GM12865 (cell line): ENCODE measurements at places on chromosomes 4 and X.

DNA sequence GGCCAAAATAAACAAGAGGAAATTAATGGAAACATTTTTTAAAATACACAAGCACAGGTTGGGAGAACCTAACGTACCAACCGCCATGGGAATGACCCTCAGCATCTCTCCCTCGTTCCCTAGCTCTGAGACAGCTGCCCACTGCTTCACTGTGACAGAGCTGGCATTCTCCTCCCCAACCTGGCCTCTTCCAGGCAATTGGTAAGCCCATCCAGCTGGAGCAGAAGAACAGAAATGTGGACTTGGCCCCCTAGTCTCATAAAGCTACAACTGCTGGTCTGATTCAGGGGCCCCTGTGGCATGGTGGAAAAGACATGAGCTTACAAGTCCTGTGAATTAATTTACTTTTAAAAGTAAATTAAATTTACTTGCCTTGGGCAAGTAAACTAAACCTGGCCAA, 245.1 kb downstream of the PTTG2 start:
- DNase-seq: no peak

DNA sequence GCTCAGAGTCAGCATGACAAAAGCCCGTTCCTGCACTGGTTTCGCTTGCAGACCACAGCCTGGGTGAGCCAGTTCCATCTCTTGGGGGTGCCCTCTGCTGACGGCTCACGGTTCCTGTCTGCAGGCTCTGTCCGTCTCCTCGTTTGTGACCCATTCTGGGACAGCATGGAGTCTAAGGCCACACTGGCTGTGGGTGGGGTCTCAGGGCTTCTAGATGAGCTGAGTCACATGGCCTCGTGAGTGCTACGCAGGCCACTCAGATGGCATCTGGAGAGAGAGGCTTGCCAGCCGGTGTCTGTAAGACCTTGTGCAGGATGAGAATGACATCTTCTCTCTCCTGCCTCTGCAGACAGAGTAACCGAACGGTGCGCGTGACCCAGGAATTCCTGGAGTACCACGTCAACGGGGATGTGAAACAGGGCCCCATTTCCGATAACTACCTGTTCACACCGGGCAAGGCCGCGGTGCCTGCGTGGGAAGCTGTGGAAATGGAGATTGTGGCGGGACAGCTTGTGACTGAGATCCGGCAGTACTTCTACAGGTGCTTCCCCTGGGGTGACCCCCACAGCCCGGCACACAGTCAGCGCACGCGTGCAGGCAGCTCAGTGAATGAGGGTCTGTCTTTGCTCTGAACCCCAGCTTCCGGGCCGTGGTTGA, 31.6 kb upstream of the MRFAP1 start:
- DNase-seq: no peak

DNA sequence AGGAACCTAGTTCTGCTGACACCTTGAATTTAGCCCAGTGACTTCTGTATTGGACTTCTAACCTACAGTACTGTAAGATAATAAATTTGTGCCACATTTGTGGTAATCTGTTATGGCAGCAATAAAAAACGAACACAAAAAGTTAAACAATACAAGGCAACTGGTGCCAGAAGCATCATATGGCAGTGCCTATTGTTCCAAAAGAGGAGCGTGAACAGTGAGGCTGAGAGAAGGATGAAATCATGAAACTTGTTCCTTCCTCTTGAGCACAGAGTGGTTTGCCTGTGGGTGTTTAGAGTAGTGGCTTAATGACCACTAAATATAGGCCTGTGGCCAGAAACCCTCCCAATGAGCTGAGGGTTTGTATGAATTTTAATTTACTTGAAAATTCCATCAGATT, 69.7 kb upstream of the PGRMC2 start:
- no peak for DNase-seq

GRCh38 chr4:20926529-20926928, 226.3 kb downstream of the PACRGL start:
- DNase-seq: no peak

GRCh38 chr4:161817914-161818313, 345.9 kb downstream of the FSTL5 start:
- no peak for DNase-seq

GRCh38 chr4:35500812-35501211, 743.5 kb downstream of the ARAP2 start:
- peak; percentile 6 for DNase-seq

- no peak for DNase-seq
These were observed 24.7 kb downstream of the IL3RA start for GRCh38 chrX:1361275-1361674.

DNA sequence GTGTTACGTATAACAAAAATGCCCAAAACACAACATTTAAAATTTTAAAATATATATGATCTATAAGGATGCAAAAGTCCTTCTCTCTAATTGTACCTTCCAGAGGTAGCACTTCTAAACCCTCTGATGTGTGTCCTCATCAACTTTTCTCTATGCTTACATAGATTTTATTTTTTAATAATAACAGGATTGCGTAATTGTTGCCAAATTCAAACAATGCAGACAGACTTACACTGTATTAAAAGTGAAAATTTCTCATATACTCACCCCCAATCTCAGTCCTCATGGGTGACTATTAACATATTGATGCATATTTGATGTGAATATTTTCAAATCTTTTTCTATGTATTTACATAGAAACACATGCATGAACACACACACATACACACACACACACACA, 144.0 kb downstream of the RBMX2 start:
- no peak for DNase-seq

DNA sequence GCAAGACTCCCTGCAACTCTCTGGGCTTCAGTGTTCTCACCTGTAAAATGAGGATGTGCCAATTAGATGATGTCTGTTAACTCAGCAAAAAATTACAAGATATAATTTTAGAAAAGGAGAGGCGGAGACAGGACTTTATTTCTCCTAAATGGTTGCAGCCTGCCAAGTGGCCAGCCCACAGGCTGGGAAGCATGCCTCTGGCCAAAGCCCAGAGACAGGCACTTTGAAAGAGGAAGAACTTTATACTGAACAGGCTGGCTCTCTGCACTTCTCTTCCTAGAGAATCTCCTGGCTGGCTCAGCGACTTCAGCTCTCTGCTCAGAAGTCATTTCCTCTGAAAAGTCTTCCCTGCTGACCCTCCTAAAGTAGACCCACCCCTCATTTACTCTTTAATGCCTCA, 3.7 kb downstream of the PRDM5 start:
- no peak for DNase-seq

- no peak for DNase-seq
These were observed 449.4 kb upstream of the HTR2C start for GRCh38 chrX:114134465-114134864.

- DNase-seq: no peak
These were observed 245.0 kb upstream of the GEMIN8 start for GRCh38 chrX:14274691-14275090.

- no peak for DNase-seq
These were observed 3.8 kb upstream of the NSG1 start for GRCh38 chr4:4383085-4383484.

DNA sequence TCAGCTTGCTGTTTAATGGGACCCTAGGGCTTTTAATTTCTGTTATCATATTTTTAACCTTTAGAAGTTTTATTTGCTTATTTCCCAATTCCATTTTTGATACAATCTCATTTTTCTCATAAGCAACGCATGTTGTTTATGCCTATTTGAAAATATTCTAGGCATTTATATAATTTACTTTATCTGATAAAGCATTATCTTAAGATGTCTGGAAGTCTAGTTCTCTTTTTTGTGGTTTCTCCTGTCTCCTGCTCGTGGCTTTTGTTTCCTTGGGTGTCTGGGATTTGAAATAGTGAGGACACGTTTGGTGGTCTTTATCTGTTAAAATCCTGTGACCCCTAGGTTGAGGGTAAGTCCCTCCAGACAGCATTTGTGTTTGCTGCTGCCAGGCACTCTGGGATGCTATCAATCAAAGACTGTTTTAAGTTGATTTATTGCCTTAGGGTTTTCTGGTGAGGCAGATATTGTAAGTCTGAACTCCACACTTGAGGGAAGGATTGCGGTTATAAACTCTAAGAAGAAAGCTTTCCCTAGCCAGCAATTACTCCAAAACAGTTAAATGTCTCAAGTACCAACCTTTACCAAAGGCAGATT, 208.0 kb downstream of the PRDM5 start:
- no peak for DNase-seq

DNA sequence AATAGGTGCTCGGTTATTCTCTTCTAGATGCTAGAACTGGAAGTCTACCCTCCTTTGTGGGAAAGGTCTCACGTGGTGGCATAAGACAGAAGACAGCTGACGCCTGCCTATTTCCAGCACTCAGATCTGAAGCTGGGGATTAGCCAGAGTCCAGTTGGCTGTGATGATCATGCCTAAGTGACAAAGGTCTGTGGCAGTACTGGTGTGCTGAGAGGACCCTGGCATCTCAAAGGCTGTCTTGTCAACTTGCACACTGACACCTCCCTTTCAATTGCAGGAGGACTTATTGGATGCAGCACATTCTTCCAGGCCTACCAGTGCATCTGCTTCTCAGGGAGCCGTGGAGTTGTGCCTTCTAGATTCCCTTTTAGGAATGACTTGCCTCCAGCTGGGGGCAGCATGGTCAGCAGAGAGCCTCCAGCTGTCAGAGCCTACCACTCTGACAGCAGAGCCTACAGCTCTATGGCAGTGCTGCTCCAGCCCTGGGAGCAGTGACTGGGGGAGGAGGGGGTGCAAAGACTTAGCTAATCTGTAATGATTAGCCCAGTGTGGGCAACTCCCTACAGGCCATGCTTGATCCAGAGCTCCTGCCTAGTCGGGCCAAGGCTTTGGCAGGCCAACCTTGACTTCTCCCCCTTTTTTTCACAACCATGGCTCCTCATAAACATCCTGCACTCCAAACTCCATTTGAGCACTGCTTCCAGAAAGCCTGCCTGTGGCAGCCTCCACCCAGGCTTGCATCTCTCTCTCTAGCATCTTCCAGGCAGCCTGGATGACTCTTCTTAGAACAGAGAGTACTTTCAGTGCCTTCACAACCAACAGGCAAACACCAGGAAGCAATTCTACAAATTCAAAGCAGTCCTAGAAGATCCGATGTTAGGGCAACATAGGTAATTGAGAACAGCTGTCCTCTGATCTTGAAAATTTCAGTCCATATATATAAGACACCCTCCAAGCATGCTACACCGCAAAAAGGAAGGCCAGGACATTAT, 13.8 kb upstream of the FGFBP2 start:
- no peak for DNase-seq

- DNase-seq: no peak
These were observed 2.5 kb upstream of the RS1 start for GRCh38 chrX:18674417-18674787.

DNA sequence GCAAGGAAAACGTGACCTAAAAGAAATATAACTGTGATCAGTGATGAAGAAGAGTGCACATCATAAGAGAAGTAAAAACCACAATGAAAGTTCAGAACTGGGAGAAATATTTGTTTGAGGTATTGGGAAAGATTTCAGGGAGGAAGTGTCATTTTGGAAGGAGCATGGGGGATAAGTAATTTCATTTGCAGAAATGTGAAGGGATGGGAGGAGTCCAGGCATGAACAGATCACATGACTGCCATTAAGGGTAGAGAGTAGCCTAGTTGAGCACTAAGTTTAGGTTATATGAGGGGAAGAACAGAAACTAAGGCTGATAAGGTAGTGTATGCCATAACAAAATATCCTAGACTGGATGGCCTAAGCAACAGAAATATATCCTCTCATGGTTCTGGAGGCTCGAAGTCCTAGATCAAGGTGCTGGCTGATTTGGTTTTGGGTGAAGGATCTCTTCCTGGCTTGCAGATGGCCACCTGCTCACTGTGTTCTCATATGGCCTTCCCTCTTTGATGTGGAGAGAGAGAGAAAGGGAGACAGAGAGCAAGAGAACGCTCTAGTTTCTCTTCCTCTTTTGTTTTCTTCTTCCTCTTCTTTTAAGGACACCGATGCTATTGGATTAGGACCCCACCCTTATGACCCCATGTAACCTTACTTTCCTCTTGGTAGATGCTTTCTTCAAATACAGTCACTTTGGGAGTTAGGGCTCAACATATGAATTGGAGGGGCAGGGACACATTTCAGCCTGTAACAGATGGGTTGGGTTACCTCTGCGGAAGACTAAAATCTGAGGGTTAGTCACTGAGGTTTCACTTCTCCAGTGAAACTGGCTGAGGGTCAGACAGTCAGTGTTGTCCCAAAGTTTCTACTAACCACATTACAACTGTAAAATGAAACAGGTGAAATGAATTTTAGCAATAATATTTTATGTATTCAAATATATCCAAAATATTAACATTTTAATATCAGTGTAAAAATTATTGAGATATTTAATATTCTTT, 77.9 kb downstream of the EGF start:
- peak; percentile 89 for DNase-seq

- DNase-seq: no peak
These were observed 132.6 kb downstream of the IL15 start for GRCh38 chr4:141768954-141769353.

GRCh38 chr4:109495514-109495913, 61.9 kb downstream of the SEC24B start:
- DNase-seq: no peak

GRCh38 chr4:78058591-78059523, 1.7 kb downstream of the FRAS1 start:
- no peak for DNase-seq

GRCh38 chr4:130574215-130574614, 1478.3 kb downstream of the C4orf33 start:
- no peak for DNase-seq

- no peak for DNase-seq
These were observed 526.2 kb upstream of the ATOH1 start for GRCh38 chr4:93302310-93302709.

- DNase-seq: no peak
These were observed 17.6 kb downstream of the G3BP2 start for GRCh38 chr4:75655562-75655961.

DNA sequence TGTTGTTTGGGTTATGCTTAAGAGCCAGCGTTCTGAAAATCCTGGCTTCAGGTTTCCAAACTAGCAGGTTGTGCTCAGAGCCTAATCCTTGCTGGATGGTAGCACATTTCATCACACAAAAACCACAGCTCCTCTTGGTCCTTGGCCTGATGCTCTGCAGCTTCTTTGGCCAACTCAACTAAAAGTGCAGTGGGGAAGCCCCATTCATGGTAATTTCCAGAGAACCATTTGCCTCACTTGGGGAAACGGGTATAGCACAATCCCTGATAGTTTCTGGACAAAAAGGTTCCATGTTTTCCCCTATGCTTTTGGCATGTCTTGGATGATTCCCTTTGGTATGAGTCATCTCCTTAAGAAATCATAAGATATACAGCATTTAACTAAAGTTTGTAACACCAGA, 78.7 kb downstream of the SYNPO2 start:
- peak; percentile 26 for DNase-seq

DNA sequence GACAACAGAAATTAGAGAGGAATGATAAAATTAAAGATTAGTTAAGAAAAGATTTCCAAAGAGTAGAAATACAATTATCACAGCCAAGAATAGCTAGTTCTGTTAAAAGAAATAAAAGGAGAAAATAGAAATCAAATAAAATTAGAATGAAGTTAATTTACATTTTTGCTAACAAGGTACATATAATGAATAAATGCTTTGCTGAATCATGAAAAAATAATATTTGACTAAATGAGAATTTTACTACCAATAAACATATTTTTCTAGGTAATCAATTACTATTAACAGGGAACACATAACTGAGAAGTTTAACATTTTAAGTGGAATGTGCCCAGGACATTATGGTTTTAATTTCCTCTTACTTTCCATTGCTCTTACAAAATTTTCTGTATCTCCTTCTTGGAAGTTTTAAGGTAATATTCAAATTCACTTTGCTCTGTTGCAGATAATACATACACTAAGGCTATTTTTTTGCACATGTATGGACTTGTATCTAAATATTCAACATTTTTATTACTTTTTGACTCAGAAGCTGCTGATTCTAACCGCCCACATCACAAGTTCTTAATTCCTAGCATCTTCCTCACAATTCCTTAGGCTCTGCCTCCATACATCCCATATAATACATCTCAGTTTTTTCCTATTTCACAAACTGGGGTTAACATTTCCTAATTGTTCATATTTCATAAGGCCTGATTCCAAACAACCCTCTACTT, 870.7 kb upstream of the INTU start:
- no peak for DNase-seq
